ENCODE measurements at places on chromosomes 6 and 20.
A peak's percentile ranks its signal among the peaks of the same experiment; 100 is the strongest.

GRCh38 chr6:2962004-2962403, 9.4 kb downstream of the SERPINB6 start:
- DNase-seq: no peak
- H3K36me3 ChIP-seq: peaks cover 18% of the 10 kb centered on the region
- H3K4me3 ChIP-seq: no peak overlapping the region
- H3K4me1 ChIP-seq: peaks cover 14% of the 10 kb centered on the region
- no peak overlapping the region for H3K27ac ChIP-seq

GRCh38 chr20:654417-654750, 1.4 kb upstream of the SRXN1 start:
- no peak for DNase-seq
- peaks cover 35% of the 10 kb centered on the region for H3K27me3 ChIP-seq
- H3K4me1 ChIP-seq: peaks cover 16% of the 10 kb centered on the region
- H3K36me3 ChIP-seq: peaks cover 16% of the 10 kb centered on the region
- no peak overlapping the region for H3K4me3 ChIP-seq
- no peak overlapping the region for H3K27ac ChIP-seq

DNA sequence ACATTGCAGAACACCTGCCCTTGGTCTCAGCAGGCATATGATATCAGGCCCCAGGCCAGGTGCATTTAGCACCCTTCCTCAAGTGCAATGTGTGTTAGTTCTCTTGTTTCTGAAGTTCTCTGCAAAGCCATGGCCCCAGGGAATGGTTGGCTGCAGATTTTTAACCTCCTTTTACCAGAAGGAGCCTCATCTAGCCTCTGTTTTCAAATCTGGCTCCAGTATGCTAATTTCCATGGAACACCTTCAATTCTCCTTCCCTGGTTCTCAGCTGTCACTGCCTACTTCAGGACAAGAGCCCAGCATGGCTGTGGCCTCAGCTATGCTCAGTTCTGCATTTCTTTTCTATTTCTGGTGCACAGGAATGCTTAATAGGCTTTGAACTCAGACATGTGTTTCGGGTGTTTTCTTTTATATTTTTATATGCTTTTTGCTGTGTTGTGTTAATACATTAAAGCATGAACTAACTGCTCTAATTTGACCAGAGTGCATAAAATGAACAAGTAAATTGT, 51.6 kb upstream of the OGFRL1 start:
- peaks cover 6% of the 10 kb centered on the region for H3K4me1 ChIP-seq
- no peak overlapping the region for H3K4me3 ChIP-seq
- H3K27ac ChIP-seq: no peak overlapping the region
- no peaks in the 10 kb centered on the region for H3K36me3 ChIP-seq

GRCh38 chr6:145906144-145906543, 58.0 kb downstream of the SHPRH start:
- no peak overlapping the region for H3K4me3 ChIP-seq
- no peak overlapping the region for H3K27ac ChIP-seq
- no peaks in the 10 kb centered on the region for H3K27me3 ChIP-seq
- DNase-seq: no peak
- no peaks in the 10 kb centered on the region for H3K4me1 ChIP-seq

- H3K4me3 ChIP-seq: no peak overlapping the region
- H3K27me3 ChIP-seq: peaks cover 39% of the 10 kb centered on the region
- H3K36me3 ChIP-seq: no peaks in the 10 kb centered on the region
- no peak for DNase-seq
- H3K4me1 ChIP-seq: no peaks in the 10 kb centered on the region
Measured at GRCh38 chr20:40607927-40608326, 81.1 kb downstream of the MAFB start.

GRCh38 chr6:1705183-1705582, 95.5 kb downstream of the FOXC1 start:
- no peaks in the 10 kb centered on the region for H3K27me3 ChIP-seq
- no peak overlapping the region for H3K27ac ChIP-seq
- no peak for DNase-seq
- peaks cover 23% of the 10 kb centered on the region for H3K4me1 ChIP-seq
- H3K36me3 ChIP-seq: no peaks in the 10 kb centered on the region
- no peak overlapping the region for H3K4me3 ChIP-seq

DNA sequence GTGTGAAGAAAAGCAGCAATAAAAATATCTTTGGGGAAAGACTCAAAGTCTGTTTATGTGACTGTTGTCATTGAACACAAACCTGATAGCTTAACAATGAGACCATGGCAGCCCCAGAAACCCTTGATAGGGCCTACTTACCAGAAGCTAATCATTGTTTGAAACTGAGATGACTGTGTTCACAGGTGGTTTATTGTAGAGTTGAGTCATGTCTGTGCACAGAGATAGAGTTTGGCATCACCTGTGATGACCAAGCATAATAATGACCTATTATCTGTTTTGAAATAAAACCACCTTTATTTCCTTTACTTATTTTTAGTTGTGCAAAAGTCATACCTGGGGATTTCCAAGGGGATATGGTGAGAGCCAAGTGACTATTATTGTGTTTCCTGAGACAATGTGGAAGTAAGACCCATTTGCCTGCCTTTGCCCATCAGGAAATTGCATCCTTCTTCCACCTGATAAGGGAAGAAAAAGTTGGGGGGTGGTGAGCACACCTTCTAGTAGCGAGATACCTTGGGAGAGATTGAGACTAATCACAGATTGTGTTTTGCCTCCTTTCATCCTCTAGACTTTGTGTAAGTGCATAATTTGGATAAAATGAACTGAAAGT, 456.9 kb upstream of the JAG1 start:
- no peaks in the 10 kb centered on the region for H3K36me3 ChIP-seq
- H3K4me1 ChIP-seq: peaks cover 2% of the 10 kb centered on the region
- DNase-seq: no peak
- no peak overlapping the region for H3K4me3 ChIP-seq
- peaks cover 7% of the 10 kb centered on the region for H3K27me3 ChIP-seq
- H3K27ac ChIP-seq: no peak overlapping the region

- H3K4me3 ChIP-seq: no peak overlapping the region
- H3K27ac ChIP-seq: no peak overlapping the region
- H3K27me3 ChIP-seq: no peaks in the 10 kb centered on the region
- H3K4me1 ChIP-seq: peaks cover 24% of the 10 kb centered on the region
- no peak for DNase-seq
Measured at GRCh38 chr20:63939061-63939935, 16.9 kb downstream of the UCKL1 start.

- H3K27me3 ChIP-seq: peaks cover 16% of the 10 kb centered on the region
- H3K36me3 ChIP-seq: no peaks in the 10 kb centered on the region
- no peak overlapping the region for H3K27ac ChIP-seq
- H3K4me3 ChIP-seq: no peak overlapping the region
- peaks cover 6% of the 10 kb centered on the region for H3K4me1 ChIP-seq
- DNase-seq: no peak
Measured at GRCh38 chr6:90399970-90400369, 103.3 kb upstream of the BACH2 start.

GRCh38 chr6:158174514-158174913, 6.4 kb downstream of the GTF2H5 start:
- DNase-seq: no peak
- peaks cover 29% of the 10 kb centered on the region for H3K36me3 ChIP-seq
- peaks cover 11% of the 10 kb centered on the region for H3K4me1 ChIP-seq
- H3K4me3 ChIP-seq: peak overlapping the region; percentile 53
- H3K27me3 ChIP-seq: no peaks in the 10 kb centered on the region

DNA sequence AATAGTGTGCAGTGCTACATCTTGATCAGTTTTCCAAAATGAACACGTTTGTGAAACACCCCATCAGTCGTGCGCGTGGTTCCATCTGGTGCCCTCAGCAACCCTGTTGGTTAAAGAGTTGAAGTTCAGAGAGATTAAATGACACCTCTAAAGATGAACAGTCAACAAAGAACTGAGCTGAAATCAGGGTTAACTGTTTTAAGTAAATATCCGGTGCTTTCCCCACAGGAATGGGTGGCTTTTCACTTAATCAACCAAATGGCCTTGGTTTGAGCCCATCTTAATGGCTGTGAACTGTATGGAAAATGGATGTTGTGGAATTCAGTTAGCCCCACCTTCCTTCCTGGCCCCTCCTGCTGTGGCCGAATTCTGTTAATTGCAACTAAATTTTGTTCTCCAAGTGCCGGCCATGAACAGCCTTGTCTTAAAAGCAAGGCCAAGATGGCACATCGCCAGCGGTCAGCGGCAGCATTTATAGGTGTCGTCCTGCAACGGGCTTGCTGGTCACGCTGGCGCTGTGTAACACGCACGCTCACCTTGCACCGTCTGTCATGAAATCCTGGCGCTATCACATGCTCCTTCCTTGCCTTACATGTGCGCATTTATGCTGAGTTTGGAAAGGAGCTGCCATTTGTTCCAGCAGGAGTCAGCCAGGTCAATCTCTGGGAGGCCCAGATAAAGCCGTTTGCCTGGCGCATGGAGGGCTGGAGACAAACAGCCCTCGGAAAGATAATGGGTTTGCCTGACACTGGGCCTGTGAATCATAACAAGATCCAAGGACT, 164.5 kb downstream of the ERMARD start:
- H3K4me3 ChIP-seq: no peak overlapping the region
- no peaks in the 10 kb centered on the region for H3K4me1 ChIP-seq
- H3K27ac ChIP-seq: no peak overlapping the region
- no peaks in the 10 kb centered on the region for H3K36me3 ChIP-seq

DNA sequence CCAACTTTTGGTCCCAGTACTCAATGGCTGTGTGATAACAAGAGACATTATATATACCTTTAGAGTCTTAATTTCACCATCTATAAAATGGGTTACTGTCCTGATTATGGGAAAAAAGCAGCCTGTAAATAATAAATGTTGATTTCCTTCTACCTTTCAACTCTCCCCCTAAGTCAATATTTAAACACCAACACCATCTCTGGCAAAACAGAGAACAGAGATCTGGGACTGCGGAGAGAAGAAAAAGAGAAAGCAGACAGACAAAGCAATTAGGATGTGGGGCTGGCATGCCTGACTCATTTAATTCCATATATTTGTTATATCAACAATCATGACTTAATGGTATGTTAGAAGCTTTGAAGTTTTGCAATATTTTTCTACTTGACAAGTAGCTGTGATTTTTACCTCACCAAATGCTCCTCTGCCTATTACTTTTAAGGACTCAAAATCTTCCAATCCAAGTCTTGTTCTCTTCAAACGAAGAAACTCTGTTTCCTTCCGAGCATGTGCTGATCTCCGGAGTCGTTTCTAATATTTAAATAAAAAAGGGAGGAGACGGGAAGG, 23.3 kb downstream of the STK38 start:
- no peaks in the 10 kb centered on the region for H3K4me1 ChIP-seq
- no peak for DNase-seq
- no peaks in the 10 kb centered on the region for H3K27me3 ChIP-seq

GRCh38 chr6:164014346-164015087, 600.0 kb downstream of the QKI start:
- no peak for DNase-seq
- H3K36me3 ChIP-seq: no peaks in the 10 kb centered on the region
- no peak overlapping the region for H3K4me3 ChIP-seq
- H3K27me3 ChIP-seq: no peaks in the 10 kb centered on the region

DNA sequence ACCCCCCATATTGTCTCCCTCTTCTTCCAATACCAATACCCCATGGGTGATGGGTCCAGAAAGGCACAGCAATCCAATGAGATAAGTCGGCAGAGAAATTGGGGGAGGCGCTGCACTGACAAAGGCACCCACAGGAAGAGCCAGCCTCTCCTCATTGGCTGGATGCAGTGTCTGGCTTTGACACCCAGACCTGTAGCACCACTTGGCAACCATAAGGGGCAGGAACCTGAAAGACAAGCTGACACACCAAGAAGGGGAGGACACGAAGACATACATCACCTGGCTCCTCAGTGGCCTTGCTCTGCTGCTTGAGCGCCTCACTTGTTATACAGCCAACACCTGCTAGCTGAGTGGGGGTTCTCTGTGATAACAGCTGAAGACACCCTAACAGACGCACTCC, 19.4 kb upstream of the SLC4A11 start:
- DNase-seq: no peak
- H3K27me3 ChIP-seq: no peaks in the 10 kb centered on the region
- H3K4me3 ChIP-seq: no peak overlapping the region
- H3K4me1 ChIP-seq: no peaks in the 10 kb centered on the region

DNA sequence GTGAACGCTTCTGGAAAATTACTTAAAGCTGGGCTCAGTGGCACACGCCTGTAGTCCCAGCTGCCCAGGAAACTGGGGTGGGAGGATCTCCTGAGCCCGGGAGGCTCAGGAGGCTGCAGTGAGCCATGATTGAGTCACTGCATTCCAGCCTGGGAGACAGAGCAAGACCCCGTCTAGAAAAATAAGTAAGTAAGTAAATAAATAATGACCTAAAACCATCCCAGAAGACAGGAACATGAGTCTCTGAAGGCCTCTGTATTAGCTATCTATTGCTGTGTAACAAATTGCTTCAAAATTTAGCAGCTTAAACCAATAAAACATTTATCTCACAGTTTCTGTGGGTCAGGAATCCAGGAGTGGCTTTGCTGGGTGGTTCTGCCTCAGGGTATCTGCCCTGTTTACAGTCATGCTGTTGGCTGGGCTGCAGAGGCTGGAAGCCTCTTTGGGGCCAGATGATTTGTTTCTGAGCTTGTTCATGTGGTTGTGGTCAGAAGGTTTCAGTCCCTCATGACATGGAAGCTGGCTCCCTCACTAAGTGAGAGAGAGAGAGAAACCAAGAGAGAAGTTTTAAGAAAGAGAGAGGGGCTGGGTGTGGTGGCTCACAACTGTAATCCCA, 48.4 kb upstream of the NCOA3 start:
- DNase-seq: peak; percentile 92
- H3K4me3 ChIP-seq: no peak overlapping the region
- peak overlapping the region; percentile 69 for H3K27ac ChIP-seq
- H3K36me3 ChIP-seq: no peaks in the 10 kb centered on the region

DNA sequence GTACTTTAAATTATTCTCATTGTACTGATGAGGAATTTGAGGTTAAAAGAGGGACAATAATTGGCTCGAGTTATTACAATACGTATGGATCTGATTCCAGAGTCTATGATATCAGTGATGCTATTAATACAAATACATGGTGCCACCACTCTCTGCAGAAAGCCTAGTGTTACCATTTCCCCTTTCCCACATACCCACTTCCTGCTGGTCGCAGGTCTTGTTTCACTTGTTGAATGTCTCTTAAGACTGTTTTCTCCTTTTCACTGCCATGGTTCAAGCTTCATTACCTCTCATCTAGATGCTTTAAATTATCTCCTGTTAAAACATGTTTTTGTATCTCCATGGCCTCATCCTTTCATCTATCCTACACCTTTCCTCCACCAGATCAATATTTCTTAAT, 62.0 kb downstream of the FHL5 start:
- H3K36me3 ChIP-seq: no peaks in the 10 kb centered on the region
- H3K27ac ChIP-seq: no peak overlapping the region
- DNase-seq: no peak
- no peak overlapping the region for H3K4me3 ChIP-seq
- peaks cover 6% of the 10 kb centered on the region for H3K27me3 ChIP-seq

- H3K4me1 ChIP-seq: no peaks in the 10 kb centered on the region
- no peak overlapping the region for H3K27ac ChIP-seq
- no peaks in the 10 kb centered on the region for H3K36me3 ChIP-seq
- no peak overlapping the region for H3K4me3 ChIP-seq
Measured at GRCh38 chr20:38191654-38192053, 26.6 kb upstream of the TGM2 start.

- peak; percentile 84 for DNase-seq
- H3K27me3 ChIP-seq: no peaks in the 10 kb centered on the region
- peaks cover 9% of the 10 kb centered on the region for H3K4me1 ChIP-seq
- no peak overlapping the region for H3K4me3 ChIP-seq
- no peaks in the 10 kb centered on the region for H3K36me3 ChIP-seq
Measured at GRCh38 chr20:53917145-53918019, 153.0 kb downstream of the BCAS1 start.

GRCh38 chr20:64070244-64070993, 7.4 kb downstream of the TCEA2 start:
- no peak overlapping the region for H3K4me3 ChIP-seq
- H3K27ac ChIP-seq: no peak overlapping the region
- no peak for DNase-seq
- peaks cover 23% of the 10 kb centered on the region for H3K4me1 ChIP-seq
- H3K36me3 ChIP-seq: peaks cover 73% of the 10 kb centered on the region

- H3K4me3 ChIP-seq: no peak overlapping the region
- H3K4me1 ChIP-seq: no peaks in the 10 kb centered on the region
- DNase-seq: no peak
Measured at GRCh38 chr6:79564636-79565035, 27.4 kb upstream of the LCA5 start.

Measured in mesenchymal stem cell (in vitro differentiated cells and primary cell).